Stimulated activated naive CD8-positive, alpha-beta T cell treated with anti-CD3 and anti-CD28 coated beads, Interleukin-15, Interleukin-2, amounts not matched to agents 100 U/mL and 50 U/mL, for 24 hours (primary cell): ENCODE measurements at places on chromosomes 2 and 18.

DNA sequence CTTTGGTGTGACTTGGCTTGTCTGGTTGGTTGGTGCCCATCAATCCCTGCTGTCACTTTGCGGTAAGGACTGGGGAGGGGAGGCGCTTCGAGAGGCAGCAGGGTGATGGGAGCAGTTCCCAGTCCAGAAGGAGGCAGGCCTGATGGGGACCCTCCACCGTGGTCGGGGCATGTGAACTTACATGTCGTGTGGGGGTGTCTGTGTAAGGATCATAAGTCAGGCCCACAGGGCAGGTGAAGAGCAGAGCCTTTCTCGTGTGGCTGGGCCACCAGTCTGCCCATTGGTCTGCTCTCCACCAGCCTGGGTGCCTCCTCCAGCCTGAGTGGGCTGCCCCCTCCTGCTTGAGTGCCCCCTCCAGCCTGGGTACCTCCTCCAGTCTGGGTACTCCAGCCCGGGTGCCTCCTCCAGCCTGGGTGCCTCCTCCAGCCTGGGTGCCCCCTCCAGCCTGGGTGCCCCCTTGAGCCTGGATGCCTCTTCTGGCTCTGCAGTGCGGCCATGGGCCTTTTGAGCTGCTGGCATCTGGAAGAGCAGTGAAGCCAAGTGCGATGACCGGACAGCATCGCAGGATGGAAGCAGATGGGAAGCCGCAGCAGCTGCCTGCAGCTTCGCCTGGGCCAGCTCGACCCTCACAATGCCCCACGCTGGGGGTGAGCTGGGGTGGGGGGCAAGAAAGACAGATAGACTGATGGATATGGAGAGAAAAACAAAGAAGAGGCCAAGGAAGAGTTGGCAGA is 25.0 kb downstream of the ATOH8 start:
- no peak for DNase-seq

DNA sequence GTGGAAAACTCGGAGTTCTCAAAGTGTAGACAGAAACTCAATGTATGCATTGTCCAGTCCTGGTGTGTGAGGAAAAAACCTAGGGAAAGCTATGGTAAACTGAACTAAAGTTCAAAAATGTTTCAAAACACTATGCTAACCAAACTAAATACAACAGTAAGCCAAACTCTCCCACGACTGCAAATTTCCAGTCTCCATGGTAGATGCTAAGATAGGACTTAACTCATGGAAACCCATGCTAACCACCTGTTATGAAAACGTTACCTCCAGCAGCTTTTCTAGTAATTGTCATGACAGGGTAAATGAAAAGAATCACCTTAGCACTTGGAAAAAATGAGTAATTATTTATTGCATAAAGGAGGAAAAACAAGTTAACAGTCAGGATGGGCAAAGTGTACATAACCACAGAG is 135.7 kb upstream of the EPC2 start:
- DNase-seq = no peak

GRCh38 chr18:29172756-29173067 is 995.8 kb upstream of the CDH2 start:
- DNase-seq = no peak

DNA sequence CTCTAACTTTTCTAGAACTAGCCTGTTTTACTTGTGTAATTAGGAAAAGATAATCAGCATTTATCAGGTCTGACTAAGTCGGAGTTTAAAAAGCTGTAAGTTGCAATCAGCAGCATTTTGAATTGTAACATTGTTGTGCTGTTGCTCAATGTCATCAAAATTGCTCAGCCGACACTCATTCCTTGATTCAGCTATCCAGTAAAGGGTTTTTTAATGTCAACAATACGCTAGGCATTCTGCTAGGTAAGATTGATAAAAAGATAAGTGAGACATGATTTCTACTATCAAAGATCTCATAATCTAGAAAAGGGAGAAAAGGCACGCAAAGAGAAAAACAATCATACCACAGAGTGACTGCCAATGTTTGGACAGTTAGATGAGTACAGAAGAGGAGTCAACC is 327.1 kb upstream of the CDH2 start:
- DNase-seq = no peak

- DNase-seq = peak; percentile 39
These were observed 16.4 kb downstream of the TET3 start for GRCh38 chr2:74001121-74001520.

DNA sequence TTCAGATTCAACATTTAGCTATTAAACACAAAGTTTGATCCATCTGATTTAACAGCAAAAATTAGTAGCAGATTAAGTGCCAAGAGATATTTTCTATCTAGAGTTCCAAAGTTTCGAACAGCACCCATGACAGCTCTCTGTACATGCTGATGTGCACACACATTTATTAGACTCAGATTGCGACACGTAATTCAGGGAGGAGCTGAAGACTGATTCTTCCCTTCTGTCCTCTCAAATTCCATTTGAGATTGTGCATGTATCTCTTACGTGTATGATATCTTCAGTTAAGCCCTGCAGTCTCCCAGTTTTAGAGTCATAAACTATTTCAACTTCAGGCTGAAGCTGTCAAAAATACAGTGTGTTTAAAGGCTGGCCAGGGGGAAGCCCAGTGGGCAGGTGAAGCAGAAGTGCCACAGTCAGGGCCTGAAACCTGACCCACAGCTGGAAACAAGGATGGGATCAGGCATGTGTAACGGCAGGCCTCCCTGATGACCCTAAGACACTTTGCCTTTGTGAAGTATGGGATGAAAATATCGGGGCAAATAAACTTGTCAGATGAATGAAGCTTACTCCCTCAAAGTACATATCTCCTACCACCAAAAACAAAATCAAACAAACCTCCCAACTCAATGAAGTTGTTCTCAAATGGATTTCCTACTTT is 30.6 kb downstream of the CYB5A start:
- DNase-seq = no peak

DNA sequence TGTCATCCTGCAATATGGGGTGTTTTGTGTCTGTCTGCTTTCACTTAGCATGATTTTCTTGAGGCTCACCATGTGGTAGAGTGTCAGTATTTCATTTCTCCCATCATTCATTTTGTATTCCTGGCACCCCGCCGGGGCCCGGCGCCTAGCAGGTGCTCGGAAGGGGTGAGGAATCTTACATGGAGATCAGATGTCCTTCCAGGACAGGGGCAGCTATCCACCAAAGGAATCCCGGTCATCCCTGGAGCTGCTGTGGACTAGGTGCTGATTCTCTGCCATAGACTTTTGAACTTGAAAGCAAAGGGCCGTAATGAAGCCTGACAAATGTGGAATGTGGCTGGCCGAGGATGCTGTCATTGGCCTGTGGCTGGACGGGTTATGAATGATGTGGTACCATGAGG is 2.4 kb downstream of the PRELID3A start:
- no peak for DNase-seq

DNA sequence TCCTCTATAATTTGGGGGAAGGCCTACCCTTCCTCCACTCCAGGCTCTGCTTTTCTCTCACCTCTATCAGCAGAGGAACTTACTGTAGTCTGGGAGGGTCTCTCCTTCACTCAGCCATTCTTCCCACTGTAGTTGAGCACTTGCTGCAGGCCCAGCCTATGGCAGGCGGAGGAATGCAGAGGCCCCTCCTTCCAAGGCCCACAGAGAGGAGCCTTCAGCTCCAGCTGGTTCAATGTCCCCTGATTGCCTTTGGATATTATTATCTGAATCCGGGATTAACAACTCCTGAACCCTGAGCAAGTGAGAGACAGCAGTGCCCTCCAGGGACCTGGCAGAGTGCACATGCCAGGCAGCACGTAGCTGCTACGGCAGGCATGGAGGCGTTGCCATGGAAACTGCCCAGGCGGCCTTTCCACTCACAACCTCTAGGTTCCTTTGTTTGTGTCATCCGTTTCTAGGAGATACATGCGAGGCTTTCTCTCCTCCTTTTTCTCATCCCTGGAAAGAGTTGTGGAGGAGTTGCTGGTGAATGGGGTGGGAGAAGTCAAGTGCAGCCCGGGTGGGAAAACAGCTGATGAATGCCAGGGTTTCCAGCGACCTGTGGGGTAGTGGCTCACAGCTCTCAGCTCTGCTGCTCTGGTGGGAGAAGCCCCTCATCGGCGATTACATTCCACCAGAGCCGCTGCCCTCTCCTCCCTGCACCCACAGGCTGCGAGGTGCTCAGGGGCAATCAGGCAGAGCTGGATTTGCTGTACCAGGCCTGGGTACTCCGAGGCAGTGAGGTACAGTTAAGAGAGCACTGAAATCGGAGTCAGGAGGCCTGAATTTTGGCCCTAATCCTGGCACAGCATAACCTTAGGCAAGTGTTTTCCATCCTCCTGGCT is 55.3 kb upstream of the HK2 start:
- no peak for DNase-seq

- DNase-seq = no peak
These were observed 61.9 kb upstream of the RIOK3 start for GRCh38 chr18:23391156-23391555.

DNA sequence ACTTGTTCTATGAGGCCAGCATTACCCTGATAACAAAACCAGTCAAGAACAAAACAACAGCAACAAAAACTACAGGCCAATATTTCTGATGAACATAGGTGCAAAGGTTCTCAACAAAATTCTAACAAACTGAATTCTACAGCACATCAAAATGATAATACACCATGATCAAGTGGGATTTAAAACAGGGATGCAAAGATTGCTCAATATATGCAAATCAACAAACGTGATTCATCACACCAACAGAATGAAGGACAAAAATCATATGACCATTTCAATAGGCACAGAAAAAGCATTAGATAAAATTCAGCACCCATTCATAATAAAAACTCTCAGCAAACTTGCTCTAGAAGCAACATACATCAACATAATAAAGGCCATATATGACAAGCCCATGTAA is 173.6 kb downstream of the CAMKMT start:
- no peak for DNase-seq

DNA sequence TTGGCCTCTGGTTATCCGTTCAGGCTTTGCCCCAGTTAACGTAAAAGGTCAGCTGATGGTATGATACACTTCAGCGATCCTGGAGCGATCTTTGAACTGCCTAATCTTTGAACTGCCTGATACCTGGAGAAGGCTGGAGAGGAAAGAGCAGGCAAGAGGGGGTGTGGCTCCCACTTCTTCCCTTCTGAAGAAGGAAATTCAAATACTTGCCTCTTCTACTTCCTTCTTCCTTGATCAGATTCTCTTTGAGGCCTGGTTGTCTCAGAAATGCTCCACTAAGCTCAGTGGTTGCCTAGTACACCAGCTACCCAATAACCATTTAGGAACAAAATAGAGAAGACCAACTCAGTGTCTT is 619 bp downstream of the GALM start:
- DNase-seq = peak; percentile 30

- no peak for DNase-seq
These were observed 10.0 kb upstream of the CELF4 start for GRCh38 chr18:37575646-37576045.

- no peak for DNase-seq
These were observed 186.6 kb upstream of the SMAD2 start for GRCh38 chr18:48116873-48117630.

GRCh38 chr2:239396881-239397681 is 3.7 kb downstream of the HDAC4 start:
- DNase-seq = peak; percentile 23

GRCh38 chr18:65380986-65381385 is 369.8 kb upstream of the CDH7 start:
- DNase-seq = no peak

DNA sequence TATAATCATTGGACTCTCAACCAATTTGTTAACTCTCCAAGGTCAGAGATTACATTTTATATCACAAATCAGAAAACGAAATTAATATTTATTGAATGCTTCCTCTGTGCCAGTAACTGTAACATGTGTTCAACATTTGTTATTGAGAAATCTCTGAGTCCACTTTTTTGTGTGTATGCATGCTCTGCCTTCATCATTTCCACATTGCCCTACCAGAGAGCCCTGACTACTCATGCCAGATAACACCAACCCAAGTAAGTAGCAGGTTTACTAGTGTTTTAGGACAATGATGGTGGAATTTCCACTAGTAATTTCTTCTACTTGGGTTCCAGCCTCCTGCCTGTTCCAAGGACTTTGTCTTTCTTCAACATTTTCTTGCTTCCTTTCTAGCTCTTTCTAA is 14.2 kb upstream of the FAP start:
- DNase-seq = no peak

GRCh38 chr2:160478660-160479059 is 14.9 kb downstream of the RBMS1 start:
- DNase-seq = no peak

- no peak for DNase-seq
These were observed 121.6 kb downstream of the SPP2 start for GRCh38 chr2:234172066-234172465.

DNA sequence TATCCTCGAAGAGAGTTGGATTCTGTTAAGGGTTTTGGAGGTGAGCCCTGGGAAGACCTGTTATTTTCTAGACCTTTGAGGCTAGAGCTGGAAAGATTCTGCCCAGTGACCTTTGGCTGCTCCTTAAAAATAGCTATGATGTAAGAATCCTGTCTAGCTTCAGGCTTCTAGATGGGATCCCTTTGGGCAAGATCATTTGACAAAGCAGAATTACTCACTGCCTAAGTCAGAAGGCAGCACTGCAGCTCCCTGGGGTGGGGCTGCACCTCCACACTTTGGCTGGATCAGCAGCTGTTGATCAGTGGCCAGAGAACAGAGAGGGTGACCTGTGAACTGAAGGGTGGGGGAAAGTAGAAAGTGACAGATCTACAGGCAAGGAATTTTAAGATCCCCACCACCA is 103.8 kb downstream of the ASAP2 start:
- no peak for DNase-seq

DNA sequence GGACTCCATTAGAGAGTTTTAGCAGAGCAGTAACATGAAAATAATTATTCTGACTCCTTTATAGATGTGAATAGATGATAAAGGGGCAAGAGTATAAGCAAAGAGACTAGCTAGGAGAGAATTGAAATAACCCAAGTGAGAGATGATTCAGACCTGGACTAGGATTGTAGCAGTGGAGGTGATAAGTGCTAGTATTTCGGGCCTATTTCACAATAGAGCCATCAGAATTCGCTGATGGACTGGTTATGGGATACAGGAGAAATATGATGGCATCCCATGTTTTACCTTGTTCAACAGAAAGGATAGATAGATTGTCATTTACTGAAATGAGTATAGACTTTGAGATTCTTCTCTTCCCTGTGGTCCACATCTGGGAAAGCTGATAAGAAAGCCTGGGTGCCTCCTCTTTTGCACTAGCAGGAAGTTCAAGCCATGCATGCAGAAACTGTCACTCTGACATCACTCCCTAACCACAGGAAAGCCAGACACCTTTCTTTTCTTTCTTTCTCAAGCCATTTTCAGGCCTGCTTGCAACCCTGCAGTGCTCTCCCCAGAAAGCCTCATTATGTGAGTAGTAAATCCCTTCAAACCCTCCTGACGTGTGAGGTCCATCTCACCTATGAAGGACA is 25.3 kb downstream of the DYNAP start:
- no peak for DNase-seq

DNA sequence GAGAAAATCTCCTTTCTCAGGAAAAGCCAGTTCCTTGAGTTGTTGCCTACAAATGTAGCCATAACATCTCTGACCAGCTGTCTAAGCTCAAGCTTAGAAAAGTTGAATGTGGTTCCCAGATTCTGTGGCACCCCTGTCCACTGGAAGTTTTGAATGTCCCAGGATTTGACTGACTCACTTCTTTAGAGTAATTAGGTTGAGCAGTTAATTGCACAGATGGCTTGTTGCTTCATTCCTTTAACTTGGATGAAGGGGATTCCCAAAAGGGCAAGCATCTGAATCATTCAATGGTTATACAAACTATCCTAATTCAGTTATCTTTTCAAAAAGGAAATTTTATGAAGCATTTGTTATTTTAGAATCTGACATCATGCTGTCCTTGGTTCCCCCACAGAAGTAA is 374.7 kb downstream of the LNPK start:
- no peak for DNase-seq

- no peak for DNase-seq
These were observed 171.6 kb downstream of the PLCL1 start for GRCh38 chr2:197975931-197976519.

- no peak for DNase-seq
These were observed 46.2 kb upstream of the DYNC2LI1 start for GRCh38 chr2:43727634-43728014.
